Muscle of leg (tissue), 16 donors: ENCODE measurements at places on chromosomes 12 and 14. TPM values are rescaled to one million over a fixed set of nuclear protein-coding genes. Genes with fewer than 3 reads are reported as not detected.
A peak's percentile ranks its signal among the peaks of the same experiment; 100 is the strongest.

Gene POU6F1
- polyA plus RNA-seq, result 7.3 TPM

Gene NKX2-8
- not detected for polyA plus RNA-seq

Gene DLK1
- 2,235 TPM for polyA plus RNA-seq

Gene WSCD2
- polyA plus RNA-seq, result 0.85 TPM

Gene DCN
- 1,798 TPM for polyA plus RNA-seq

Gene GDF3
- not detected for polyA plus RNA-seq

DNA sequence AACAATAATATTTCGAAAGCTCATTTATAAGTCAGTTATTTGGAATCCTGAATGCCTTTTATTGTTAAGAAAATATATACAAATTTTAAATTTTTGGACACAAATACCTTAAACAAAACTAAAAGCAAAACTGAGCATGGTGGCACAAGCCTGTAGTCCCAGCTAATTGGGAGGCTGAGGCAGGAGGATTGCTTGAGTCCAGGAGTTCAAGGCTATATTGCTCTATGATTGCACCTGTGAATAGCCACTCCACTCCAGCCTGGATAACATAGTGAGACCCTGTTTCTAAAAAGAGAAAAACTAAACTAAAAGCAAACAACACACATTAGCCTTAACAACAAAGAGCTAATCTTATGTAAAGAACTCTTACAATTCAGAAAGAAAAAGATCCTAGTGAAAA, 78.8 kb downstream of the SMOC1 start:
- DNase-seq, result no peak

DNA sequence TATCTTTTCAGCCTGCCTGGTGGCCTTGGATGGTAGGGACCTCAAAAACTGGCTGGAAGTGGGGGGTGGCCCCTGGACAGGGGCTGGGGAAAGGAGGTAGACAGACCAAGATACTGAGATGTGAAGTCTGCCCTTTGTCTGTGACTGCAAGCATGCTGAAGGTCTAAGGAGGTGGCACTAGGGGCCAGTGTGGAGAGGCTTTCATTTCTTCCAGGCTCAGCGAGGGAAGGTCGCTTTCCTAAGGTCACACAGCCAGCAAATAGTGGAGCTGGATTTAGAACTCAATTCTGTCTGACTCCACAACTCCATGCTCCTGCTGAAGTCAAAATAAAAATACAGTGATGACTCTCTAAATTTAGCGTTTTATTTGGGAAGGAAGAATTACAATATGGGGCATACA, 11.3 kb upstream of the PLBD2 start:
- DNase-seq, result no peak

DNA sequence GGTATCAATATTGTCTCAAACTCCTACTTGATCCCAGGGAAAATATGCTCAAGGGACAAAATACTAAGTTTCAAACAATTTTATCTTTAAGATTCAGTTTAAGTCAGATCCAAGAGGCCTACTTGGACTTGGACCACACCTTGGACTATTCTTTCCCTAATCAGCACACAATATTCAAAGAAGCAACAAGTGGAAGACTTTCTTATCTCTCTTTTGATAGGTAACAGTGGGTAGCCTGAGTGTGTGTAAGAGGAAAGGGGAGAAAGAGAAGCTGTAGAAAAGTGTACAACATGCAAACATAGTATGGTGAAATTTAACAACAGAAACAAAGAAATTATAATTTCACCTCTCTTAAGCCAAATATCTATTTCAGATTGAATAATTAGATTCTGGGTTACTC, 6.5 kb downstream of the CERS5 start:
- DNase-seq, result no peak

DNA sequence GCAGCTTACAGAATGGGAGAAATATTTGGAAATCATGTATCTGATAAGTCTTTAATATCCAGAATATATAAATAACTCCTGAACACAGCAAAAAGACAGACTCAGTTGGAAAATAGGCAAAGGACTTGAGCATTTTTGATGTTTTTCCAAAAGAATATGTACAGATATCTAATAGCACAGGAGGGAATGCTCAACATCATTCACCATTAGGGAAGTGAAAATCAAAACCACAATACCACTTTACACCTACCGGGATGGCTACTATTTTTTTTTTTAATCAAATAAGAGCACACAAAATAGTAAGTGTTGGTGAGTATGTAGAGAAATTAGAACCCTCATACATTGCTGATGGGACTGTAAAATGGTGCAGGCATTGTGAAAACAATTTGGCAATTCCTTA, 75.6 kb downstream of the ANO6 start:
- DNase-seq, result no peak

- DNase-seq, result no peak
Measured at GRCh38 chr12:21788089-21788983, 13.8 kb upstream of the KCNJ8 start.

DNA sequence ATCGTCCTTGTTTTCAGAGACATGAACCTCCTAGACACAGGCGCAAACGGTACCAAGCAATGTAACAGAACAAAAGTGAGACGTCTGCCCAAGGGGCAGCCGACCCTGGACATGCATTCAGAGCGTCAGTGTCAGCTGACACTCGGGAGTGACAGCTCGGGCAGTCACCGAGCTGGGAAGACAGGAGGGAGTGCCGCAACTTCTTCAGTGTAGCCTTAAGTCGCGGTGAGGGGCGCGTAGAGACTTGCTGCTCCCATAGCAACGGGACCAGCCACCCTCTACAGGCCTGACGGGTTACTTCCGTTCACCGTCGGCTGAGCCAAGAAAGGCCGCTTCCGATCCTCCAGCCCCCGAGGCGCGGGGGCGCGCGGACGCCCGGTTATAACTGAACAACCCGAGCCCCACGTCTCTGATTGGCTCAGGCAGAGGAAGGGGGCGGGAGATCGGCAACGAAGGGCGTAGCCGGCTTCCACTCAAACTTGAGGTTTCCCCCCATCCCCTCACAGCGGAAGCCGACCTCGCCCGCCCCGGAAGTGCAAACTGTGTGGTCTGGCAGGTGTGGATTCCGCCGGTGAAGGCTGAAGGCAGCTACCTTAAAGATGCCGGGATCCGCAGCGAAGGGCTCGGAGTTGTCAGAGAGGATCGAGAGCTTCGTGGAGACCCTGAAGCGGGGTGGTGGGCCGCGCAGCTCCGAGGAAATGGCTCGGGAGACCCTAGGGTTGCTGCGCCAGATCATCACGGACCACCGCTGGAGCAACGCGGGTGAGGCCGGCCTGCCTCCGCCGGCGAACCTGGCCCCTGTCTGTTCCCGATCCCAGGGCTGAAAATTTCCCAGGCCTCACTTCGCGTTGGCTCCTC, at the start of gene EIF2B2:
Gene EIF2B2 (plus strand): TSS at position 530 of the 858 bp plus-strand sequence. CDS start 70 bp downstream, at position 600.
- DNase-seq, result peak; percentile 99

GRCh38 chr12:68638721-68639395, 28.2 kb downstream of the RAP1B start:
- DNase-seq, result no peak

DNA sequence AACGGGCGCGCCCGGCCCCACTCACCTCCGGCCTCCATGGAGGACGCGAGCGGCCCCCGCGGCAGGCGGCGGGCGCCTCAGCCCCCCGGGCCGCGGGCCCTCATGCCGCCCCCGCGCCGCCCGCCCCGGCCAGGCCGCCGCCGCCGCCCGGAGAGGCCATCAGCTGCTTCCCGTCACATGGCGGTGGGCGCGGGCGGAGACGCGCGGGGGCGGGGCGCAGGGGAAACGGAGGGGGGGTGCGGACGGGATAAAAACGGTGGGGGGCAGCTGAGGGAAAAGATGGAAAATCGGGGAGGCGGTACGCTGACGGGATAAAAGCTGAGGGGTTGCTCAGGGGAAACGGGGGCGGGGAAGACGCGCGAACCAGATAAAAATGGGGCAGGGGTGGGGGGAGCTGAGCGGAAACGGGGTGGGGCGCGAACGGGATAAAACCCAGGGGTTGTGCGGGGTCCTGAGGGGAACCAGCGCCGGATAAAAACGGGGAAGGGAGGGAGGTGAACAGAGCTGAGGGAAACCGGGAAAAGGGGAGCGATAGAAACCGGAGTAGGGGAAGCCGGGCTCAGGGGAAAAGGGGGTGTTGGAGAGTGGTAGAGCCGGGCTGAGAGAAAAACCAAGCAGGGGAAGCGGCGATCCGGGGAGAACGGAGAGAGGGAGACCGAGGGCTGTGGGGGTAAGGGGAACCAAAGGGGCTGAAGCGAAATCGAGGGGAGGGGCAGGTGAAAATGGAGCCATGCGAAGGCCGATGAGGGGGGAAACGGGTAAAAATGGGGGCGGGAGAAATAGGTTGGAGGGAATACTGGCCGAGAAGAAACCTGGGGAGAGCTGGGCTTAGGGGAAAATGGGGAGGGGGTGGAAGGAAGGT, at the start of gene WSB2:
Gene WSB2 (minus strand): TSS at position 169 of the 862 bp plus-strand sequence. CDS start 131 bp downstream, at position 38.
- peak; percentile 91 for DNase-seq

GRCh38 chr12:92778525-92778924, 75.7 kb downstream of the PLEKHG7 start:
- no peak for DNase-seq

GRCh38 chr12:96176575-96176974, 17.6 kb upstream of the ELK3 start:
- DNase-seq, result no peak

- DNase-seq, result no peak
Measured at GRCh38 chr12:83784298-83784890, 1097.7 kb downstream of the TMTC2 start.

GRCh38 chr12:132282950-132283771, 46.2 kb downstream of the GALNT9 start:
- no peak for DNase-seq

DNA sequence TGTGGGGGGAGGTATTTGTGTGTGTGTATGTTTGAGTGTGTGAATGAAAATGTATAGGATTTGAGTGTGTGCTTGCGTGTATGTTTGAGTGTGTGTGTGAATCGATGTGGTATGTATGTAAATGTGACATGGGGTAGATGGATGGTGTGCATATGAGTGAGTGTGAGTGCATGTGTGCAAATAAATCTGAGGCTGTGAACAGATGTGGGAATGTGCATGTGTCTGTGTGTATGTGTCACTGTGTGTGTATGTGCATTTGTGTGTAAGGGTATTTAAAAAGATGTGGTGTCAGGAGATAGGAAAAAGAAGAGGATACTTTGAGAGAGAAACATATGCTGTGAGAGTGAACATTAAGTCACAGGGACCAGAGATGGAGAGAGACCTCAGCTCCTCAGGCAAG, 539.6 kb downstream of the MED13L start:
- no peak for DNase-seq

DNA sequence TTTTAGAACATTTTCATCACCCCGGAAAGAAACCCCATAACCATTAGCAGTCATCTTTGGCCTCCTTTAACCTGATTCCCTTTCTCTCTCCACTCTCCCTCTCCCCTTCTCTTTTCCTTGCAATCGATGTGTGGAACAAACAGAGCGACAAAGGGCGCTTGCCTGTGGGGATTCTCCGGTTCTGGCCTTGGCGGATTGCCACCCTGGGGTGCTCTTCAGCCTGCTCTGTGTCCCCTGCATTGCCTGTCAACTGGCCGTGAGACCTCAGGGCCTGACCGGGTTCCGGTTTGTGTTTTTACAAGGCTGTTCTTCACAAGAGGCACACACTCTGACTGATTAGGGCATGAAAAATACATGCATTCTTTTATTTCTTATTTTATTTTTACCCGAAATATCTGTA, 27.8 kb downstream of the LRTM2 start:
- DNase-seq, result no peak

DNA sequence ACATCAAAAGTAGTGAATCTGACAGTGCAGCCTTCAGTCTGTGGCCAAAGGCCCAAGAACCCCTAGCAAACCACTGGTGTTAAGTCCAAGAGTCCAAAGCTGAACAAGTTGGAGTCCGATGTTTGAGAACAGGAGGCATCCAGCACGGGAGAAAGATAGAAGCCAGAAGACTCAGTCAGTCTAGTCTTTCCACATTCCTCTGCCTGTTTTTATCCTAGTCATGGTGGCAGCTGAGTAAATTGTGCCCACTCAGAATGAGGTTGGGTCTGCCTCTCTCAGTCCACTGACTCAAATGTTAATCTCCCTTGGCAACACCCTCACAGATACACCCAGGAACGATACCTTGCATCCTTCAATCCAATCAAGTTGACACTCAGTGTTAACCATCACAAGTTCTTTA, 1255.4 kb downstream of the LRFN5 start:
- DNase-seq, result no peak

DNA sequence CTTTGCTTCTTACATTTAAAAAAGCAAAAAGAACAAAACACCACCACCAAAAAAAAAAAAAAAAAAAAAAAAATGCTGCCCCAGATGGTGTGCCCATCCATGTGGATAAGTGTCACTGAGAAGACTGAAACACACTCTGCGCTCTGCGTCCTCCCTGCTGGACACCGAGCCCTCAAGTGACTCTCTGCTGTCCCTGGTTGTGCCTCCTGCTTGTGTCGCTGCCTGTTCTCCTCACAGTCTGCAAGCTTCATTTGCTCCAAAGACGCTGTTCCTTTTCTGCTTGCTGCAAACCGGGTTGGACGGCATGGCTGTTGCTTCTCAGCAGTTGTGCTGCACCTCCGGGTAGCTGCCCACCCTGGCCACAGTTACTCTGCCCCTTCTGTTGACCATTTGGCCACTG, 276.2 kb upstream of the ATP2B1 start:
- no peak for DNase-seq

DNA sequence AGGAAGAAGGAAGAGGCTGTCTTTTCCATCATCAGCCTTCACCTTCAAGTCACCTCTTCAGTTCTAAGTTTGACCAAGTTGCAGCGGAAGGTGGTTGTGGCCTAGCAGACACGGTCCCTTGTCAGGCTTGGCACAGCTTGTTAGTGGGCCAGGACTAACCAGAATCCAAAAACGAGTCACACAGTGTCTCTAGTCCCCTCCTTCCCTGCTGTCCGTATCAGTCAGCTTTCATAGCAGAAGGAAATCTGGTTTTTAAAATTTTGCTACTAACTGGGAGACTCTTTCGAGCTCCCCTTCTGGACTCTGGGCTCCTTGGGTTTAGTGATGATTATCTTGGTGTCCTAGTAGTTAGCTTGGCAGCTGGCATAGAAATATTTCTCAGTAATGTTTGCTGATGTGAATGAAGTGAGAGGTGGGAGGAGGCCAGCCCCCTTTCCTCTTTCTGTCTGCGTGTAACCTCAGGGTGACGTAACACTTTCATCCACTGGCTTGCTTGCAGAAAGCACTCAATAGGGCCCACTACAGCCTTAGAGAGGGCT, 3.8 kb downstream of the ETV6 start:
- DNase-seq, result peak; percentile 46

- no peak for DNase-seq
Measured at GRCh38 chr12:65821336-65821735, 2.9 kb upstream of the HMGA2 start.

DNA sequence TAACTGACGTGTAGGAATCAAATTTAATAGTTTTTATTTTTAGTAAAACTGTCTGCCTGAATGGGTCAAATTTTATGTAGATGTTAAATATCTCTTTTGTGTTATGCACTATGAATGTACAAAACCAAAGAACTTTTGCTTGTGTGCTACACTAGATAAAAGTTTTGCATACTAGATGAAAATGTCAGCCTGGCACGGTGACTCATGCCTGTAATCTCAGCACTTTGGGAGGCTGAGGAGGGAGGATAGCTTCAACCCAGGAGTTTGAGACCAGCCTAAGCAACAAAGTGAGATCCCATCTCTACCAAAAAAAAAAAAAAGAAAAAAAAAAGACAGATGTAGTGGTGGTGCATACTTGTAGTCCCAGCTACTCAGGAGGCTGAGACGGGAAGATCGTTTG, 11.1 kb downstream of the AEBP2 start:
- no peak for DNase-seq

GRCh38 chr12:51360315-51360714, 13.8 kb upstream of the CELA1 start:
- DNase-seq, result no peak

GRCh38 chr14:93734086-93734822, 54.0 kb downstream of the PRIMA1 start:
- DNase-seq, result no peak
